Stimulated activated CD8-positive, alpha-beta memory T cell treated with anti-CD3 and anti-CD28 coated beads, Interleukin-4, amount 100 ng/mL, for 48 hours (primary cell): ENCODE measurements at places on chromosomes 1 and 21.
A peak's percentile ranks its signal among the peaks of the same experiment; 100 is the strongest.

- no peak for DNase-seq
These were observed 39.9 kb downstream of the CRYAA start for GRCh38 chr21:43208561-43209332.

GRCh38 chr1:234743791-234744611, 134.0 kb upstream of the IRF2BP2 start:
- DNase-seq = no peak

DNA sequence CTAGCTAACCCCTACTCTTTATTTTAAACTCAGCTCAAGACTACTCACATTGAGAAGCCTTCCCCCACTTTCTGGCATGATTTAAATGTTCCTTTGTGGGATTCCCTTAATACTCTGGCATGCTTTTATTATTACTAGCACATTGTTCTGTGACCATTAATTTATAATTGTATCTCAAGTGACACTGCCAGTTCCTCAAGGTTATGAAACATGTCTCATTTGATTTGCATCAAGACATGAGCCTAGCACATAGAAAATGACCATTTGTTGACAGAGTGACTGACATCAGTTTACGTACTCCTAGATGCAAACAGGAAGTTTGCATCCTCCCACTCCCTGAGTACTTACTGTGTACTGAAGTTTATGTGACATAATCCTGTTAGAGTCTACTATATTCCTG, 15.2 kb downstream of the RGS4 start:
- DNase-seq = no peak

- no peak for DNase-seq
These were observed 310.2 kb downstream of the NTNG1 start for GRCh38 chr1:107450899-107451664.

GRCh38 chr1:82947278-82947677, 1051.7 kb downstream of the TTLL7 start:
- DNase-seq = no peak

- no peak for DNase-seq
These were observed 27.2 kb upstream of the PDE9A start for GRCh38 chr21:42626171-42626570.

DNA sequence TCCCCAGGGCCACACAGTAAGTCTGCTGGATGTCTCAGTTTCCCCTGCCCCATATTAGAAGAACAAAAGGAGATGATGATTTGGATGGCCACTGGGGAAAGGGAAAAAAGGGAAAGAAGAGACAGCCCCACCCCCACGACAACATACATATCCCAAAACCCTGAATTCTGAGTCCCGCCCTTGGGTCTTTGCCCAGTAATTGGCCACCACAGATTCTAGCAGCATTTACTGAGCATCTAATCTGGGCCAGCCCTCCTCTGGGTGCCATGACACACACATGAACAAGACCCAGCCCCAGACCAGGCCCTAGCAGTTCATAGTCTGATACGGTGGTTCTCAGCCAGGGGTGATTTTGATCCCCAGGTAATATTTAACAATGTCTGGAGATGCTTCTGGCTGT, 5.2 kb upstream of the TTC4 start:
- no peak for DNase-seq

DNA sequence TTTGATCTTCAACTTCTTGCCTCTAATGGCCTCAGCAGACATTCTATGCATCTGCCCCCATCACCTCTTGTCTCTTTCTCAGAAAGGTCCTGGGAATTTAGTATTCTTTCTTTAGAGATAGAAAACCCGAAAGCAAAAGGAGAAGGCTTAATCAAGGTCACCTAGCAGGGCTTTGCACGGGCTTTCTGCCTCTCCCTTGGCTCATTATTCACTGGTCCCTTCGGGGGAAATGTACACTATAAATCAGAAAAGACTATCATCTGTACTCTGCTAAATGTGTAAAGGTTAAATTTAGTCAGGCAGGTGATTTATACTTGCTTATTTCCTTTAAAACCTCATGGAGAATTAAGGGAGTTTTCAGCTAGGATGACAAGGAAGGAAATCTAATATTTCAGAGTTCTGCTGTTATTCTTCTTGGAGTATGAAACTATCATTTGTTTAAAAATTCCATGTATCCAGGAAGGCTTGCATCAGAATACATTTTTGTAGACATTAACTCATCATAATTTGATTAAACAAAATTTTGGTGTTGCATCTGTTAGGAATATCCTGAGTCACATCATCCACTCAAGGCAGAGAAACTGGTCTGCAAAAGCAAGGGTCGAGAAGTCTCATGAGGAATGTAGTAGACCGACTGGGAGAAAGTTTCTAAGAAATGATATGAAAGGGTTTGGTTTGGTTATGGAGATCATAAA, 124.6 kb downstream of the GABPA start:
- no peak for DNase-seq

DNA sequence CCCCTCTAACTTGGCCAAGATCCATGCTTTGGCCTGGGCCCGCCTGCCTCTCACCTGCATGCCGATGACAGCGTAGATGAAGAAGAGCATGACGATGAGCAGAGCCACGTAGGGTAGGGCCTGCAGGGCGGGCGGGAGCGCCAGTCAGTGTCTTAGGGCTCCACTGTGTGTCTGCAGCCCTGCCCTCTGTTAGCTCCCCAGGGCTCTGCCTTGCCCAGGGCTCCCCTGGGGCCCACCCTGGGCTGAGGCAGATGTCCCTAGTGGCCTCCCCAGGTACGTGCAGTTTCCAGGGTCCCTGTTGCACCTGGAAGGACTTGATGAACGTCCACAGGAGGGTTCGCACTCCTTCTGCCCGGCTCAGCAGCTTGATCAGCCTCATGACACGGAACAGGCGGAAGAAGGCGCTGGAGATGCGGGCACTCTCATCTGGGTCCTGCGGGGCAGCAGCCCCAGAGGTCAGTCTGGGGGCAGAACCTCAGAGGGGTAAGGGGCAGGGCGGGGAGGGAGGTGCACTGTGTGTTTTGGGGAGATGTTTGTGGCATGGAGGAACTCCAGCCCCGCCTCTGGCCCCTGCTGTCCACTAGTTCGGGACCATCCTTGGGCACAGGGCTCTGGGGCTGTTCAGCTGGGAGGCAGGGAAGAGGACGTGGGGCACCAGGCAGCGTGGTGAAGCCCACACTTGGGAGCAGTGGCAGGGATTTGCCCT, 29.8 kb upstream of the KIF21B start:
- no peak for DNase-seq

DNA sequence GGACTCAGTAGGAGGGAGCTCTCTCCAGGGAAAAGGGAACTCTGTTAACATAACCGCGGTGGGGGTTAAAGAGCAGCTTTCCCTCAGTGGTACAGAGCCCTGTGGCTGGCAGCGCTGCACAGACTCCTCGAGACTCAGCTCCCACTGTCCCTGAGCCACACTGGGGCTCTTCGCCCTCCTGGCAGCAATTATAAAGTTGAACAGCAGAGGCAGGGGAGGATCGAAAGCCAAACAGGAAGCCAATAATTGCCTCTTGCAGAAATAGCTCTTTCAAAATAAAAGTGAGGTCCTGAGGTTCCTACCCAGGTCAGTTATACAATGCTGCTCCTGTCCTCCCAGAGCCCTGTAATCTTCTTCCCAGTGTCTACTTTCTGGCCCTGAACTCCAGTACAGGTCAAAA, 77.0 kb downstream of the FAM78B start:
- DNase-seq = no peak

DNA sequence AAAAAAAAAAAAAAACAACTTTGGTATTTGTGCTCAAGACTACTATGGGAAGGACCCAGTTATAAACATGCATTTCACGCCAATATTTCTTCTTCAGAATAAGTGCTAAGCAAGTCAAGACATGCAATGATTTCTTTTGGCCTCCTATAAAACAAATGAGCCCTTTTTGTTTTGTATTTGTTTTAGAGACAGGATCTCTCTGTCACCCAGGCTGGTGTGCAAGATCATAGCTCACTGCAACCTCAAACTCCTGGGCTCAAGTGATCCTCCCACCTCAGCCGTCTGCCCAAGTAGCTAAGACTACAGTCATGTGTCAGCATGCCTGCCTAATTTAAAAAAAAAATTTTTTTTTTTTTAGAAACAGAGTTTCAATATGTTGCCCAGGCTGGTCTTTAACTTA, 348.7 kb downstream of the PCP4 start:
- no peak for DNase-seq

DNA sequence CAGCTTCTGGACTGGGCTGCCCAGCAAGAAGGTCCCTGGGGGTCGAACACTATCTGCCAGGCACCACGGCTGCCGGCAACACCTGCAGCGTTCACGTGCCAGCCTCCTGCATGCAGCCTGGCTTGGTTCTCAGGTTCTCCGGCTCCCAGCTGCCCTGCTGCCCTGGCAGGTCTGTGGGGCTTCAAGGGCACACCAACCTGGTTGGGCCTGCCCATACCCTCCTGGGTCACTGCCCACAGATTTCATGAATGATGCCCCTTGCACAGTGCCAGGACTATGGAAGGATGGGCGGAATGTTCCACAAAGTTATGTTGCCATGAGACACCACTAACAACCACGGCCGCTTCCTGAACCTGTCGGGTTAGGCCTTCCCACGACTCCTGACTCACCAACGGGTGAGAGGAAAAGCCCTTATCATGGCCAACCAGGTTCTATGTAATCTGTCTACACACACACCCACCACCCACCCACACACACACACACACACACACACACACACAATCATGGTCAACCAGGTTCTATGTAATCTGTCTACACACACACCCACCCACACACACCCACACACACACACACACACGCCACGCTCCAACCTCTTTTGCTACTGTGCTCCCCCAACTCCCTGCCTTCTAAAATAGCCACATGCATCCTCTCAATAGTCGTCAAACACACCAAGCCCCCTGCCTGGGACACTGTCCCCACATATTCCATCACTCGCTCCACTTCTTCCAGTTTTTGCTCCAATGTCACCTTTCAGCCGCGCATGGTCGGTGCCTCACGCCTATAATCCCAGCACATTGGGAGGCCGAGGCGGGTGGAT, 32.2 kb downstream of the HSPG2 start:
- peak; percentile 59 for DNase-seq

GRCh38 chr1:43783671-43784205, 76.4 kb downstream of the ST3GAL3 start:
- no peak for DNase-seq

DNA sequence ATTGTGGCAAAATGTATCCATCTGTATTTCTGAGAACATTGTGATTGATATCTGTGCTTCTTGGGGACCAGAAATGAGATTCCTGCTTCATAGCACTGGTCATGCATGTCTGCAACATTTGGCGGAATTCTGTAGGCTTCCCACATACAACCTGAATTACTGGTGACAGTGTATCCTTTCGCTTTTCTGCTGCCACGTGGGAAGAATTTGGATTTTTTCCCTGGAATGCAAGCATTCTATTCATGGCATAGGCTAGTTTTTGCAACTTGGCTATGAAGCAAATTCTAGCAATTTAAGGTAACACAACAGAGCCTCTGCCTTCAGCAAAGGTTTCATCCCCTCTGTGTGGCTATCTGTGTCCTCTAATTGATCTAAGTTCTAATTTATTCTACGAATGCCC, 85.9 kb downstream of the BCAR3 start:
- DNase-seq = no peak

DNA sequence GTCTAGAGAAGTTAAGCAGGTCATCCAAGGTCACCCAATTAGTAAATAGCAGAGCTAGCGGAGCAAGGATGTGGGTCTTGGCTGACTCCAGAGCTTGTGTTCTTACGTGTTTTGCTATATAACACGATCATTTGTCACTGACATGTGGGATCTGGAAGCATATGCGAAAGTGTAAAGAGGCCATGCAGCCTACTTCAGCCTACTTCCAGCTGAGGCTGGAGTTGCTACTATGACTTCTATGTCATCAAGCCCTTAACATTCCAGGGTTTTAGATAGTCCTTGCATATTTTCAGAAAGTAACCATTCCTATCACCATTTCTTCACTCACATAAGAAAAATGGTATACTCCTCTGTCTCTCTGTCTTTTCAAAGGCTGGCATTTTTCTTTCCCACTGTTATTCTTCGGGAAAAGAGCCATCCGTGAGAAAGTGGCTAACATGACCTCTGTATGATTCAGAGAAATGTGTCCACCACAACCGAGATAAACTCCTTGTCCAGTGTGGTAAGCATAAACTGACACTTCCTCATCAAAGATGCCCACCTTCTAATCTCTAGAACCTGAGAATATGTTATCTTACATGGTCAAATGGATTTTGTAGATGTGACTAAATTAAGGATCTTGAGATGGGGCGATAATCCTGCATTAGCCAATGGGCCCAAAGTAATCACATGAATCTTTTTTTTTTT, 24.0 kb upstream of the ABL2 start:
- no peak for DNase-seq
